ENCODE measurements at places on chromosomes 11 and 22.

GRCh38 chr11:115905341-115906000 is 401.3 kb upstream of the CADM1 start:
- no peak for DNase-seq

DNA sequence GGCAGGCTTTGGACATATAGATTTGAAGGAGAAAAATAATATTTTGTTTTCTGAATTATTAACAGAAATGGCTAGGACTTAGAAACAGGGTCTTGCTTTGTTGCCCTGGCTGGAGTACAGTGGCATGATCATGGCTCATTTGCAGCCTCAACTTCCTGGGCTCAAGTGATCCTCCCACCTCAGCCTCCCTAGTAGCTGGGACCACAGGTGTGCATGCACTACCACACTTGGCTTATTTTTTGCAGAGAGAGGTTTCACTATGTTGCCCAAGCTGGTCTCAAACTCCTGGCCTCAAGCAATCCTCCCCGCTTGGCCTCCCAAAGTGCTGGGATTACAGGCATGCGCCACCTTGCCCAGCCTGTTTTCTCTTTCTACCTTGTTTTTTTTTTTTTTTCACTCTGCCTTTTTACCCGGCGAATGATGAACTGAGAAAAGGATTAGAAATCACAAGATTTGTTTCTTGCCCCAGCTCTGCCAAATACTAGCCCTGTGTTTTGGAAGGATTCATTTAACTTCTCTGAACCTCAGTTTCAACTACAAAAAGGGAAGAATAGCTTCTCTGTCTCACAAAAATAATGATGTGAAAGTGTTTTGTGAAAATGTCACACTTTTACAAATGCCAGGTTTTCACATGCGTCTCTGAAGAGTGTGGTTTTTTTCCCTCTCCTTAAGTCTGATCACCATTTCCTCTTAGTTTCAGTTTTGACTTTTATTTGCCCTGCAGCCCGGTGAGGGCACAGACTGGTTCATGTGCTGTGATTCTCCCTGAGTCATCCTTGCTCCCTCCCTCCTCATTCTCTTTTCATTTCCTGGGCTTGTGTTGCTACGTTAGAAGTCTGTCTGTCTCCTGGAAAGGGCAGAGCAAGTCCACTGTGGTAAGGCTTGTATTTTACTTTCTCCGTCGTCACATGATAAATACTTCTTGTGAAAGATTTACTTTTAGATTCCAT is 67.7 kb downstream of the BCL2L13 start:
- DNase-seq: peak; percentile 83

DNA sequence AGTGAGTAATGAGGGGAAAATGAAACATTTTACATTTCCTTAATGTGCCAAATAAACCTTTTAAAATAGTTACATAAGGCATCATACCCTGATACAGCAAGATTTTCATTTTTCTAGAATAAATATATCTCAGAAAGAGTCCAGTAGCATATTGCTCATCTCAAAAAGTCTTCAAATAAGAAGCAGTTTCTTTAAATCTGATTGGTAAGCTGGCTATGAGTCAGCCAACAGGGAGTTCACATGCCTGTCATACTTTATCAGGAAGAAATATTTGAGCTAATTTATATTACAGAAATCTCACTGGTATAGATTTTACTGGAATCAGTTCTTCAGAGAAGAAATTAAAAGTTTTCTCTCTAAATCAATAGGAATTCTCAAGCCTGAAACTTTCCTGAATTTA is 258.1 kb downstream of the C11orf87 start:
- DNase-seq: peak; percentile 18

GRCh38 chr11:116736763-116737162 is 36.0 kb downstream of the BUD13 start:
- DNase-seq: no peak

DNA sequence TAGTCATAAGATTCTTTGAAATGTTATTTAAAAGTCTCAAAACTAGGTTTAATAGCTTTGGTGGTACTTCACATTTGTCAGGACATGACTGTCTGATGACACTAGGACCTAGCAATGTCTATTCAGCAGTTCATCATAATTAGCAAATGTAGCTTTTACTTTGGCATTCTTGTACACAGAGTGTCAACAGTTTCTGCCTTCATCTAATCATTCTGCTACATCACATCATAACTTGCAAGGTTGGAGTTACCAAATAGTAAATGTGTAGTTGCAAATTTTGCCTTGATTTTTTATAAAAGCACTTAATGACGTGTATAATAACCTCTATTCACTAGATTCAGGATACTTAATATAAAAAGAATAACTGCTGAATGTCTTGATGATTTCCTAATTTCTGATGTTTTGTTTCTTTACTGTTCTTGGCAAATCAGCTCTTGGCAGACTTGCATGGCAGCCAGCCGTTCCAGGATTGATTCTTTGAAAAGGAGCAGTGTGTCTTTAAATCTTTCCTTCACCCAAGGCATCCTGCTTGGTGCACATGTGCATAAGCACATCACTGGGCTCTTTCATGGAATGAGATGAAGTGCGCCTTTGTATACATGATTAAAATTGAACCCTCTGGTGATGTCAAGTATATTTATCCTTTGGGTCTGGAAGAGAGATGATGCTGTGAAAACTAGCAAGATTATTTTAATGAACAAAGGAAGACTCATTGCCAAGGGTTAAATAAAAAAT is 12.2 kb downstream of the FBXO7 start:
- DNase-seq: no peak

DNA sequence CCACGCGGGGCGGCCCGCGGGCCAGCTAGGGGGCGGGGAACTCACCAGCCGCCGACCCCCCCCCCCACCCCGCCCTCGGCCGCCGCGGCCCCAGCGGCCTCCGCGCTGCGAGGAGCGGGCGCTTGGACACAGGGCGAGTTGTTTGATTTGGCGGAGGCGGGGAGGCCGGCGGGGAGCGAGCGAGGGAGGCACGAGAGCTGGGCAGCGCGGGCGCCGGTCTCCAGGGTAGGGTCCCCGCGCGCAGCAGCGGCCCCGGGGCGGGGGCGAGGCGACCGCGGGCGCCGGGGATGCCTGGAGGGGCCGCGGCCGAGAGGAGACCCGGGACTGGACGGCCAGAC is 64.4 kb downstream of the NAV2 start:
- DNase-seq: no peak

All from HS-5 (cell line).